ENCODE measurements at places on chromosomes 16 and 17. TPM values are rescaled to one million over a fixed set of nuclear protein-coding genes. Genes with fewer than 3 reads are reported as not detected.

The MEOX1 gene
- total RNA-seq = 12.4 TPM

GRCh38 chr17:2107506-2107905 lies 52.6 kb downstream of the HIC1 start:
- DNase-seq = no peak

The C16orf46 gene
- not detected for total RNA-seq

DNA sequence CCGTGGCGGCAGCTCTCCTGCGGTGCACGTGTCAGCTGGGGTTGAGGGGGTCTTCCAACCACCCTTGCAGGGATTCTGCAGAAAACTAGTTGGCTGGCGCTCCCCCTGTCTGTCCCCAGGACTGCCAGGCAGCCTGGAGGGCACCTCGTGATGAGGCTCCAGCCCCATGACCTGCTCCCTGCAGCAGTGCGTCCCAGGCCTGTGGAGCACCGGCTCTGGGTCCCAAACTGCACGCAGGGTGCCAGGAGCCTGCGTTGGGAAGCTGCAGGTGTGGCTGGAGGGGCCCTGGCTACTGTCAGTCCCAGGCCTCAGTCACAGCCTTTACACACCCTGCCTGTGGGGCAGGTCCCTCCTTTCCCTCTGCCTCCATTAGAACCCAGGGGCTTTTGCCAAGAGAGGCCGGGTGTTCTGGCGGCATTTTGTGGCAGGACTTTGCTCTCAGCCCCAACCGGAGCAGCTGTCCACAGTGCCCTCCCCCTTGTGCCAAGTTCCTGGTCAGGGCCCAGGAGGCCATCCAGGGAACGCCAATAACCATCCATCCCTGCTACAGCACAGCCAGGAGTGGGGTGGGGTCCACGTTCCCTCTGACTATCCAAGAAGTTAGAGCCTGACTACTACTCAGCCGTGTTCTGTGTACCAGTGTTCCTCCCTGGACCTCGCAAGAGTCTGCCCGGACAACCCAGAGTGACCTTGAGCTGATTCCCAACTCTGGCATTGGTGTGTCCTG lies 9.2 kb downstream of the CHMP6 start:
- no peak for DNase-seq

The KRTAP1-1 gene
- not detected for total RNA-seq

GRCh38 chr16:82657239-82657638 lies 30.5 kb downstream of the CDH13 start:
- DNase-seq = no peak

DNA sequence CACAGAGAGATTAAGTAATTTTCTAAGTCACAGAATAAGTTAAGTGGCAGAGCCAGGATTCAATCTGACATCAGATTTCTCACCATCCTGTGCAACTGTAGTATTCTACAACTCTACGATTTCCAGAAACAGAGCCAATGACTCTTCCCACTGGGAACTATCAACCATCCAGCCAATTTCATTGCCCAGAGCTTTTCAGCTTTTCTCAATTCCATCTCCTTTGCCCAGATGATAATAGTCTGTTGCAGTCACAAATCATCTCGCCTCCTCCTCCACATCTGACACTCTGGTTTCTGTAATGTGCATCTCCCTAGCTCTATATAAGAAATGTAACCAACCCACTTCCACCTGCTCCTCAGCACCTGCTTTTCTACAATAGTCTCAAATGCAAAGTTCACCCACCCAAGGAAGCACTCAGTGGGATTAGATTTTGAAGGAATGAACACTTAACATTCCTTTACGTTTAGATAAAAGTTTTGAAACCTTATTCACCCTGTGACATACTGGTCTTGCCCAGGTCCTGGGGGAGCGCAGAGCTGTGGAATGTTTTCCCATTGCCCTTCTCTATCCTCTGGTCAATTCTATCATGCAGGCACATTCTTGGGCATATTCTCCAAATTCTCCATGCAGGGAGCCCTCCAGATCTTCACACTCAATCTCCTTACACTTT lies 167.8 kb upstream of the ASIC2 start:
- DNase-seq = no peak

GRCh38 chr17:8209907-8210760 lies at the start of gene AURKB:
Gene AURKB (minus strand): TSS chr17:8210575. CDS start chr17:8210224, 351 bp downstream.
- DNase-seq = peak; percentile 98

The SLC12A3 gene
- total RNA-seq = not detected

DNA sequence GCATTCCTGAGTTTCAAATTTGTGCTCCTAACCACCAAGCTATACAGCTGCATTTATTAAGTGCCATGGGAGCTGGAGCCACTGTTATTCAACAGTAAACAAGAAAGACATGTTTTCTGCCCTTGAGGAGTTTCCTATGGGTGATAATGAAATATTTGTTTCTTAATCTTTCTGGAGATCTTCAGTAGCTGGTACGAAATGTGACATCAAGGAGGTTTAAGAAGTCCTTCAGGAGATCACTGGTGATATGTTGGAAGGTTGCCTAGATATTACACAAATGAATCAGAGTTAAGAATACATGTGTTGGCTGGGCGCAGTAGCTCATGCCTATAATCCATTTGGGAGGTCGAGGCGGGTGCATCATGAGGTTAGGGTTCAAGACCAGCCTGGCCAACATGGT lies 14.9 kb downstream of the RHOT1 start:
- no peak for DNase-seq
